ENCODE measurements at places on chromosomes 13 and 19.

GRCh38 chr19:49985871-49986270 is 24.9 kb upstream of the SIGLEC11 start:
- no peak for DNase-seq

DNA sequence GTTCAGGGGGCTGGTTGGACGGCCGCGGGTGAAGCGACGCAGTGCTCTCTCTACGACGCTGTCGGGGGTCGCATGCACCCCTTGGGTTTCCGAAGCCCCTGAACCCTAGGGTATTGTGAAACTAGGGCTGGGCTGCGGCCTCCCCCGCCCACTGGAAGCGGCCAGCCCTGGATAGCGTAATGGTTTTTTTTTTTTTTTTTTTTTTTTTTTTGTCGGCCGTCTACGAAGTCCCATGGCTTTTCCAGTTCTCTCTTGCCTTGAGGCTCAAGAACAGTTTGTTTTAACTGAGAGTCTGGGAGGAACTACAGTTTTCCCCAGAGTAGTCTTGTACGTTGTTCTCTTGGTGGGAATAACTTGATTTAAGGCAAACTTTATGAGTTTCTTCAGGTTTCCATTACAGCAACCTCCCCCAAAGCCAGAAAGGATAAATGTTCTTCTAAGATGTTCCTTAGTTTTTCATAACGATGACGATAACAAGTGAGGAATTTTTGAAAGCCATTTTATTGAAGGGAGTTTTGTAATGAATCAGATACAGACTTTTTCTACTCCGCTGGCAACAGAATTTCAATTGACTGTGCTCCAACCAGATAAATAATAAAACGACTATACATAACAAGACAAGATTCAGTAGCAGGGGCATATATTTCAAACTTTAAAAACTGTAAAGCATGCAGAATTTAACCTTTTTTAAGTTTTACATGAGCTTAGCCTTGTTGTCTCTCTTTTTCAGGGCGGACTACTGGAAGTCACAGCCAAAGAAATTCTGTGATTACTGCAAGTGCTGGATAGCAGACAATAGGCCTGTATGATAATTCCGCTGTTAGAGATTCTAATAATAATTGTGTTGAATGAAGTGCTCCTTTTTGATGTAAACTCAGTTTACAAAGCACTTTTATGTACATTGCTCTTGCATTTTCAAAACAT is 867 bp downstream of the WBP4 start:
- DNase-seq, result no peak

GRCh38 chr19:47375694-47376588 is 26.8 kb downstream of the DHX34 start:
- DNase-seq, result no peak

- no peak for DNase-seq
Observed at GRCh38 chr19:3743486-3743885, 18.0 kb downstream of the APBA3 start.

GRCh38 chr19:6970021-6970420 is 51.2 kb downstream of the MBD3L2B start:
- DNase-seq, result no peak

- no peak for DNase-seq
Observed at GRCh38 chr19:34348899-34349487, 16.0 kb upstream of the GPI start.

DNA sequence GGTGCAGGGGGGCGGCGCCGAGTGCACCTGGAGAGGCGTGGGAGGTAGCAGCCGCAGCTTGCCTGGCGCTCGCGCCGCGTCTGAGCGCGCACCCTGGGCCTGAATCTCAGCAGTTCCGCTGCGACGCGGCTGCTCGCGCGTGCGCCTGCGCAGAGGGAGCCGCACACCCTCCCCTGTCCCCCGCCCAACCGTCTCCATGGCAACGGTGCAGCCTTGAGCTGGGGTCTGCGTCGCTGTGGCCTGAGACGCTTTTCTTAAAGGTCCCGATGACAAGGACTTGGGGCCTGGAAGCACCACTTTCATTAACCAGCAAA is at the start of gene PNMA8B:
TSS of gene PNMA8B (minus strand) at position 82 of the 314 bp plus-strand sequence. CDS start 402 bp downstream, outside the sequence.
- peak; percentile 17 for DNase-seq

DNA sequence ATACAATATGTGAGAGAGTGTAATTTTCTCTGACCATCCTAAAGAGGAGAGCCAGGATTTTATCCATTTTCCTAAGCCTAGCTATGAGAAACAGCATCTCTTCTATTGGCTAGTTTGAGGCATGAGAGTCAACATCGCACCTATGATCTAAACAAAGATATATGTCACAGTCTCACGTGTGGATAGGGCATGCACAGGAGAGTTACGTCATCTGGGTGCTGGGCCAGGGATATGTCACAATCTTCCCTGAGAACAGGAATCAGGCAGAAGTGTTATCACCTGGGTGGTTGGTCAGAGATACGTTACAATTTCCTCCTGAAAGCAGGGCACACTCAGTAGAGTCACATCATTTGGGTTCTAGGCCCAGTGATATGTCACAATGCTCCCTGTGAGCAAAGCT is 53.9 kb upstream of the ZNF730 start:
- DNase-seq, result no peak

GRCh38 chr13:59088716-59089115 is 1075.0 kb downstream of the DIAPH3 start:
- DNase-seq, result no peak

DNA sequence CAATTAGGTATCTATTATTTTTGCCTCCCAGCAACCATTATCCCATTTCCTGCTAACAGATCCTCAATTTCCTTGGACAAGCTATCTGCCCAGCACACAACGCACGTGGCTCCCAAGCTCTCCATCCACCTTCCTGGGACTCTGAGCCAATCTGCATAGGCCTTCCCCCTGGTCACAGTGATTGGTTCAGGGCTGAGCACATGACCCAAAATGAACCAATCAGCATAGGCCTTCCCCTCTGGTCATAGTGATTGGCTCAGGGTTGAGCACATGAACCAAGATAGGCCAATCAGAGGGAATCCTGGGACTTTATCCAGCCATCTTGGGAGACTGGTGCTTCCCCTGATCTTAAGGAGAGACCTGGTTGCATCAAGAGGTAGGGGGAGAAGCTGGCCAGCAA is 5.8 kb downstream of the CPAMD8 start:
- DNase-seq, result no peak

DNA sequence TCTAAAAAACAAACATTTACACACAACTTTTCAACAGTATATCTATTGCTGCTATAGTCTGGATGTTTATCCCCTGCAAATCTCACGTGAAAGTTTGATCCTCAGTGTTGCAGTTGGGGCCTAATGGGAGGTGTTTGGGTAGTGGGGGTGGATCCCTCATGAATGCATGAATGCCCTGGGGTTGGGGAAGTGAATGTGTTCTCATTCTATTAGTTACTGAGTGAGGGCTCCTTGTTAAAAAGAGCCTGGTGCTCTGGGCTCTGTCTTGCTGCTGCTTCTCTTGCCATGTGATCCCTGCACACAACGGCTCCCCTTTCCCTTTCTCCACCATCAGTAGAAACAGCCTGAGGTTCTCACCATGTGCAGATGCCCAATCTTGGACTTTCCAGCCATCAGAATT is 242.7 kb upstream of the HTR2A start:
- no peak for DNase-seq

GRCh38 chr19:7900931-7901330 is 2.7 kb upstream of the MAP2K7 start:
- no peak for DNase-seq

DNA sequence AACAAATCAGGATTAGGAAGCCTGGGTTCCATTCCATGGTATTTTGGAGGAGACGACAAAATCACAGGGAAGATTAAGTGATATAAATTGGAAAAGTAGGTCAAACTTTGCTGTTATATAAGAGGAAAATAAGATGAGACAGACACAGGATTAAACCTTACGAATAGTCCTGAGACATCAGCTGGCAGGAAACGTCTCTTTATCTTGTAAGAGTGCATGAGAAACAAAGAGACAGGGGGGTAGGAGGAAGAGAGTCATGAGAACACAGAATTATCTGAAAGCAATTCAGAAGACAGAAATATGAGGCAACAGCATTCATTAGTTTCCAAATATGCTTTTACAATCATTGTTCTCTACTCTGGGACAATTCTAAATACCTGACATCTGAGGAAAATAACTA is 310.6 kb upstream of the MIR17HG start:
- no peak for DNase-seq

GRCh38 chr19:31135841-31136240 is 213.4 kb downstream of the TSHZ3 start:
- no peak for DNase-seq

GRCh38 chr19:43789029-43789428 is 8.3 kb upstream of the KCNN4 start:
- DNase-seq, result no peak

- DNase-seq, result no peak
Observed at GRCh38 chr13:42728507-42729180, 52.7 kb upstream of the FAM216B start.

DNA sequence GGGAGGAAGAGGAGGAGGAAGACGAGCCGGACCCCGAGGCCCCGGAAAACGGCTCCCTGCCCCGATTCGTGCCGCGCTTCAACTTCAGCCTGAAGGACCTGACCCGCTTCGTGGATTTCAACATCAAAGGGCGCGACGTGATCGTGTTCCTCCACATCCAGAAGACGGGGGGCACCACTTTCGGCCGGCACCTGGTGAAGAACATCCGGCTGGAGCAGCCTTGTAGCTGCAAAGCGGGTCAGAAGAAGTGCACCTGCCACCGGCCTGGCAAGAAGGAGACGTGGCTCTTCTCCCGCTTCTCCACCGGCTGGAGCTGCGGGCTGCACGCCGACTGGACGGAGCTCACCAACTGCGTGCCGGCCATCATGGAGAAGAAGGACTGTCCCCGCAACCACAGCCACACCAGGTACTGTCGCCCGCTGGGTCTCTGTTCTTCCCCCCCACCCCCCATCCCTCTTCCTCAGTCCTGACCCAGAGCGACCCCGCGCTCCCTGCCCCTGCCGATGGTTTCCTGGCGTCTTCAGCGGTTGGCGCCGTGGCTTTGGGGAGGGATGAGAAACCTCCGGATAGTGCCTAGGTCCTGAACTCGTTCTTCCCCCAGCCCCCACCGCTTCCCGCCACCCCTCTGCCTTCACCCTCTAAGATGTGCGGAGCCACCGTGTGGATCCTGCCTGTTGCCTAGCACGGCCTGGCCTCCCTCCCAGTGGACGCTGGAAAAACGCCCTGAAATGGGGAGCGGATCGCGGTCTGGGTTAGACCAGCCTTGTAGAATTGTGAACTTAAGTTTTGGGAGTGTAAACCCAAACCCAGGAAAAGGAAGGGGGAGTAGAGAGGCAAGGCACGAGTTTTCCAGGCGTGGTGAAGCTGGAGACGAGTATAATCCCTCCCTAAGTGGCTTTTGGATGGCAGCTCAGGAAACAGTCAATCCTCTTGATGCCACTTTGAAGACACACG is 1.5 kb downstream of the HS6ST3 start:
- DNase-seq, result no peak

DNA sequence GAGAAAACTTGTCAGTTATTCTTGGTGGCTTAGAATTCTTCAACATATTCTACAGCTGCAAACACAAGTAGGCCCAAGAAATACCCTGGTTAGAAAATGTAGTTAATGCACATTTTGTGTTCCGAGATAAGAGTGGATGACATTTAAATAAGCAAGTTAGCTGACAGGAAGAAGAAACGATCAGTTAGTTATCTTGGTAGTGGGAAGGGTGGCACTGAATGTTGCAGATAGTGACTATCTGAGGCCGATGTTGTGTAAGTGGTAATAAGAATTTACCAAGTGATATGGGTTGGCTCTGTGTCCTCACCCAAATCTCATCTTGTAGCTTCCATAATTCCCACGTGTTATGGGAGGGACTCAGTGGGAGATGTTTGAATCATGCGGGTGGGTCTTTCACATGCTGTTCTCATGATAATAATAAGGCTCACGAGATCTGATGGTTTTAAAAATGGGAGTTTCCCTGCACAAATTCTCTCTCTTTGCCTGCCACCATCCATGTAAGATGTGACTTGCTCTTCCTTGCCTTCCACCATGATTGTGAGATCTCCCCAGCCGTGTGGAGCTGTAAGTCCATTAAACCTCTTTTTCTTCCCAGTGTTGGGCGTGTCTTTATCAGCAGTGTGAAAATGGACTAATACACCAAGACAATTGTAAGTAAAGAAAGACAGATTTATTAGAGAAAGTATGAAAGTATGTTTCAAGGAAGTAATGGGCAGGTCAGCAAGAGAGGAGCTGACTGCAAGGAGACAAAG is 10.9 kb upstream of the AKAP11 start:
- DNase-seq, result no peak

GRCh38 chr19:50969413-50969760 is at the start of gene KLK6:
TSS of gene KLK6 (minus strand) at chr19:50969591. CDS start at chr19:50968104, 1,487 bp downstream.
- DNase-seq, result no peak

GRCh38 chr19:48630296-48631063 is 6.7 kb downstream of the DBP start:
- no peak for DNase-seq

DNA sequence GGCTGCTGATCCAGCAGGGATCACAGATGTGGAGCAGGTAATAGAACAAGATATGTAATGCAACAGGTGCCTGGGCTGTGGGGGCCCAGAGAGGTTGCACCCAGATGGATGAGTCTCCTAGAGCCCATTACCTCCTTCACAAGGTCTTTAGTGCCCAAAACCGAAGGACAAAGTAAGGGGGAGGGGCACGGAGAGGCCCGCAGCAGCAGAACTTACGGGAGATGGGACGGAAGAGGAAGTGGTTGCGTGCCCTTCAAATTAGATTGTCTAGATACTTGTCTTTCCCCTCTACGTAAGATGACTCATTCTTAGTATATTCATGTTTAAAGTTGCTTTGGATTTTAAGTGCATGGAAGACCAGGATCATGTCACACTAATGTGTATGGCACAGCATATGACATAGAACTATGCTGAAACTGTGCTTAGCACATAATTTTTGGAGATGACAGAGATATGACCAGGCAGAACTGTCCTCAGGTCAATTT is 5.7 kb upstream of the MRPS31 start:
- peak; percentile 31 for DNase-seq

- DNase-seq, result no peak
Observed at GRCh38 chr13:114120591-114121011, 11.8 kb downstream of the RASA3 start.

DNA sequence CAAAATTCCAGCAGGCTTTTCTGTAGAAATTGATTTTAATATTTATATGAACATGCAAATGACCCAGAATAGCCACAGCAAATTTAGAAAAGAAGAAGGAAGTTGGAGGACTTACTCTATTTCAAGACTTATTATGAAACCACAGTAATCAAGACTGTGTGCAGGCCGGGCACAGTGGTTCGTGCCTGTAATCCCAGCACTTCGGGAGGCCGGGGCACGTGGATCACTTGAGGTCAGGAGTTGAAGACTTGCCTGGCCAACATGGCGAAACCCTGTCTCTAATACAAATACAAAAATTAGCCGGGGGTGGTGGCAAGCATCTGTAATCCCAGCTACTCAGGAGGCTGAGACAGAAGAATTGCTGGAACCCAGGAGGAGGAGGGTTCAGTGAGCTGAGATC is 6.0 kb upstream of the FFAR2 start:
- DNase-seq, result no peak

- DNase-seq, result no peak
Observed at GRCh38 chr19:13149628-13150186, 468 bp downstream of the STX10 start.

GRCh38 chr13:34038541-34039068 is 220.7 kb downstream of the RFC3 start:
- no peak for DNase-seq

GRCh38 chr13:97648171-97648880 is 214.4 kb downstream of the RAP2A start:
- no peak for DNase-seq
